ENCODE measurements at places on chromosomes 3 and 15.

DNA sequence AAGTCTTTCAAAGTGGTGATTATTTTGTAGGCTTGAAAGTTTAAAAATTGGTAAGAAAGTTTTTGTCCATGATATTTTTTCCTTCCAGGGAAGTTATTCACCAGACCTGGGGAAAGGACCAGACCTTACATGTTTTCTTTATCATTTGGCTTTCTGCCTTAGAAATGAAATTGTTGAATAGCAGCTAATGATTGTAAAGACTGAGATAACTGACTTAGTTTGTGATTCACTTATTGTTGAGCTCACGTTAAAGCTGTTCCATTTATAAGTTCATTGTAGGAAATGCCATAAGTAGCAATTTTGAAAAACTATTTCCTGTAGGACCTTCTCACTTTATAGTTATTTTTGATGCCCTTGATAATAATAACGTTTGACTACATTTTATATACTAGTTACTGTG, 51.9 kb downstream of the IQGAP1 start:
- no peak for DNase-seq

GRCh38 chr3:58041826-58042324, 33.7 kb downstream of the FLNB start:
- DNase-seq = no peak

GRCh38 chr3:67635257-67635656, 19.2 kb downstream of the SUCLG2 start:
- no peak for DNase-seq

DNA sequence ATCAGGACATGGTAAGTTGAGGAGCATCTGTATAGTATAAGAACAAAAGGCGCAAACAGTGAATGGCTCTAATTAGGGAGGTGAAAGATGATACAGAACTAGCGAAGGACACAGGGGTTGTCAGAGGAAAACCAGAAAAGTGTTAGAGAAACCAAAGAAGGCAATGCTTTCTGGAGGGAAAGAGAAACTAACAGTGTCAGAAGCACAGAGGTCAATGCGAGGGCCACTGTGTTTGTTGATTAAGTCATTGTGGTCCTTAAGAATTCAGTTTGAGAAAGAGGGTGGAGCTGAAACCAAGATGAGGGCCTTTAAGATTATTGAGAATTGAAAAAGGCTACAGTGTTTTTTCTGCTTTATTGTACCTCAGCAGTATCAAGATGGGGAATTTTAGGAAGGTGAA, 28.8 kb downstream of the ATG7 start:
- no peak for DNase-seq

- peak; percentile 83 for DNase-seq
Observed at GRCh38 chr3:177210744-177211502, 13.6 kb upstream of the TBL1XR1 start.

DNA sequence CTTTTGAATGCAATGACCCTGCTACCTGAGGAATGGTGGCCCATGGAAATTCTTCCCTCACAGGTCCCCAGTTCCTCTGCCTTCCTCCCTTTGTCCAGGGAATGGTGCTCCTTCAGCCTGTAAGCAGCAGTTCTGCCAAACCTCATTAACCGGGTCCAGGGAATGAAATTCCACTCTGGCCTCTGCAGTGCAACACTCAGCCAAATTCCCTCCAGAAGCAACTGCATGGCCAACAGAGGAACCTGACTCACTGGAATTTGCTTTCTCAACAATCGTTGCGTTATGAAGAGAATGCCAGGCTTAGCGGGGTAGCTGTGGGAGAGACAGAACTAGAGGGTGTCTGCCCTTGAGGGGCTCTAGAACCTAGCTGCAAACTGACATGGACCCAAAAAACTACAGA, 449.4 kb upstream of the PROK2 start:
- DNase-seq = no peak

DNA sequence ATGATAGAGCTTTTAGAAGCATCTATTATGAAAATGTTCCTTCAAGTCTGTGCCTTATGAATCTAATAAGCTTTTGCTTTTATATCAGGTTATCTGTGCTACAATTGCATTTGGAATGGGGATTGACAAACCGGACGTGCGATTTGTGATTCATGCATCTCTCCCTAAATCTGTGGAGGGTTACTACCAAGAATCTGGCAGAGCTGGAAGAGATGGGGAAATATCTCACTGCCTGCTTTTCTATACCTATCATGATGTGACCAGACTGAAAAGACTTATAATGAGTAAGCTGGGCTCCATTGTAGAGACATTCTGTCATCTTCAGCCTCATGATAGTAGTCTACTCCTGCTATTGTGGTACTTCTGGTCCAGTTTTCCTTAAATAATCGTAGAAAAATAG, 73.4 kb downstream of the BLM start:
- DNase-seq = no peak

DNA sequence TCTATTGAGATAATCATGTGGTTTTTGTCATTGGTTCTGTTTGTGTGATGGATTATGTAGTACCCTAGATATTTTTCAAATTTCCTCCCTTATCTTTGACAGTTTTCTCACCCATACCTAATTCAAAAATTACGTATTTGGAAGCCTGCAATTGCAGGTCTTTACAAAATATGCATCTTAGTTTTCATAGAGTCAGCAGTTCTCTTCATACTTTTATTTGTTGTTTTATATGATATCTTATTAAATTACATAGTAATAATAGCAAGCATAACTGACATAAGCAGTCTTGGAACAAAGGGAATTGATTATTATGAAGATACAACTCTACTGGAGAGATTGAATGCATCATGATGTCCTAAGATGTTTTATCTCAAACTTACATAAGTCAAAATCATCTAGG, 215.3 kb upstream of the CHRM5 start:
- DNase-seq = no peak

- no peak for DNase-seq
Observed at GRCh38 chr3:53159156-53160060, 1.6 kb upstream of the PRKCD start.

GRCh38 chr3:169179722-169180121, 483.8 kb downstream of the MECOM start:
- DNase-seq = no peak

- no peak for DNase-seq
Observed at GRCh38 chr3:58792921-58793451, 126.4 kb upstream of the FAM3D start.

- DNase-seq = no peak
Observed at GRCh38 chr3:159875116-159875515, 113.5 kb upstream of the IL12A start.

DNA sequence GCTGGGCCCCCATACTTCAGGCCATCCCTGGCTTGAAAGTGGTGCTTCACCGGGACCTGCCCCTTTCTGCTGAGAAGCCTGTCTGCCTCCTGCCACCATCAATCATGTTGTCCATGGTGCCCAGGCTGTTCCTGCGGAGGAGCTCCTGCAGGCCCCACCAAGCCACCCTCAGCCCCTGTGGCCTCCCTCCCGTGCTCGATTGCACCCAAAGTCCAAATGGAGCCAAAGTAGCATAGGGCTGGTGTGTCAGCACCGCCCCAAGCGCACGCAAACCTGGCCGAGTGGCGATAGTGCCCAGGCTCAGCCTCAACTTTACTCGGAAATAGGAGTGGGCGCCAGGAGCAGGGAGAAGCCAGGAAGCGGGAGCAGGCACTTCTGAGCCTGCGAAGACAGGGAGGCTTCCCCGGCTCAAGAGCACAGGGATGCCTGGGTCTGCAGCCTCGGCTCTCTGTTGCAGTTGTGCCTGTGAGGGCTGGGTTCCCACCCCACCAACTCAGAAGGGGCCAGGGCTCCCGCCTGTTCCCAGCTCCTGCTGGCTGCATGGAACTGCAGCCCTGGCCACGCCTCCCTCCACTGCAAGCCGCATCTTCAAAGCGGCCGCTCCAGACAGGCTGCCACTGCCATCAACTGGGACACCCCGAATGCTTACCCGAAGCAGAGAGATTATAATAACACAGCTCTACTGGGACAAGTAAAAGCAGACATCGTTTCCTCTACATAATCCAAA, 203.0 kb downstream of the ARRDC4 start:
- DNase-seq = no peak

GRCh38 chr15:51374131-51374530, 32.7 kb downstream of the GLDN start:
- no peak for DNase-seq

DNA sequence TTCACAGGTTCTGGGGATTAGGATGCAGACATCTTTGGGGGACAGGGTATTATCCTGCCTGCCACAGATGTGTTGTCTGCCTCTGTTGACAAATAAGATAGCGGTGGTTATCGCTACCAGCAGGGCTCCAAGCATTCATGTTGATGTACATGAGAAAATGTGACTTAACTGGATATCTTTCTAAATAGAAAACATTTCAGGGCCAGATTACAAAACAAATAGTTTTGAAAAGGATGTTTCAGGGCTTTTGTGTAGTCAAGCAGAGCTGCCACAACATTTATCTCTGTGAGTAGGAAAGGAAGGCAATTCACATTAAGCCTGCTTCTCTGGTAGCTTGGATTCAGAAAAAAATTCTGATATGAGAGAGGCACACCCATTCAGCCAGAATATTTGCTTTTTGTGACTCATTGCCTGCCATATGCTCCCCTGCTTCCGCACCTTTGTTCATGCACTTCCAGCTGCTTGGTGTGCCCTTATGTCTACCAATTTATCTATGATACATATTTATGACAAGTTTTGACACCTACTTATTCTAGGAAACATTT, 22.8 kb downstream of the PLS1 start:
- DNase-seq = peak; percentile 75

DNA sequence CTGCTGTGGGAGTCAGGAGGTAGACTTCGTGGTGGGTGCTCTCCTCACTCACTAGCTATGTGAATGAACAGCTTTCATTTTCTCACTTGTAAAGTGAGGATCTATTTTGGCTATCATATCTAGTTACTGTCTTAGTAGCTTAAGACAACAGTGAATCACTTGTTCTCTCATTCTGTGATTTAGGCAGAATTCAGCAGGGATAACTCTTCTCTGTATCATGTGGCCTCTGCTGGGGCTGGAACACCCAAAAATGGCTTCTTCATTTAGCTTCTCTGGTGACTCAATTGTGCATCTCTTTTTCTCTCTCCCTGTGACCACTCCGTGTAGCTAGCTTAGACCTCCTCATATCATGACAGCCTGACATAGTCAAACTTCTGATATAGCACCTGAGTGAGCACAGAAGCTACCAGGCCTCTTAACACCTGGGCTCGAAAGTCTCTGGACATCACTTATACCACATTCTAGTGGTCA, 68.4 kb downstream of the BFSP2 start:
- no peak for DNase-seq

DNA sequence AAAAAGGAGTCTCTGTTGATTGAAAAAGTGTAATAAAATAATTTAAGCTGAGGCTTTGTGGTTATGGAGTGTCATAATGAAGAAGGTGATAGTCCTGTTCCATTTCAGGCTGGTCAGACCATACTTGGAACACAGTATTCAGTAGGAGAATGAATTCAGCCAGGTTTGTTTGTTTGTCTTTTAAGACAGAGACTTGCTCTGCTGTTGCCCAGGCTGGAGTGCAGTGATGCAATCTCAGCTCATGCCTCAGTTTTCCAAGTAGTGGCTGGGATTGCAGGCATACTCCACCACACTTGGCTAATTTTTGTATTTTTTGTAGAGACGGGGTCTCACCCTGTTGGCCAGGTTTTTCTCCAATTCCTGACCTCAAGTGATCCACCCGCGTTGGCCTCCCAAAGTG, 33.5 kb downstream of the IQGAP1 start:
- DNase-seq = no peak

DNA sequence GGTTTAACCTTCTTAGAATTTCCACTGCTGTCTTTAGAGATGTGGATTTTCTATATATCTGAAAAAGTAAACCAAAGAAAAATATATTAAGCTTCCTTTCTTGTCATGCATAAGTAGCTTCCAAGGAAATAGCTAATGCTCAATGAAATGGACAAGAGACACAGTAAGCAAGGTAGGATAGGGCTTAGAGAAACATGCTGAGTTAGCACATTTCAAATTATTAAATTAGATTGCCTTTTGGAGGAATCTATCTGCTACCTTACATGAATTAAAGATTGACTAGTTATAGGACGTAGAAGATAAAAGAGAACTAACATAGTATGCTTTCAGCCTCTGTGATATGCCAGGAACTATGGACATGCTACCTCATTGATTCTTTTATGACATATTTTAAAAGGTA, 824.6 kb downstream of the TUSC7 start:
- no peak for DNase-seq

DNA sequence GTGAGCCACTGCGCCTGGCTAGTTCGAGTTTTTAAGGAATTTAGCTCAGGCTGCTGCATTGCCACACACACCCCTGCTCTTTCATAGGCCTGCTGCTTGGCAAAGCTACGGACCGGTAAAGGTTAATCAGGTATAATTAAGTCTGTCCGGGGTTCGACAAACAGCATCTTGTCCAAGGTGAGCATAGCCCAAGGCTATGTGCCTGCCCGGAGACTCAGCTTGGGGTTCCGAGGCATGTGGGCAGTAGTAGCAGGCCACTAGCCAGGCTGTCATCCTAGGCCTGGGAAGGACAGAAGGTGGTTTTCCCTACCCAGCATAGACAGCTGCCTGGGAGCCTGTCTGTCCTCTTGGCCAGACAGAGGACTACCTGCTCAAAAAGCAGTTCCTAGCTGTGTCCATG, 6.6 kb downstream of the P4HTM start:
- DNase-seq = no peak

DNA sequence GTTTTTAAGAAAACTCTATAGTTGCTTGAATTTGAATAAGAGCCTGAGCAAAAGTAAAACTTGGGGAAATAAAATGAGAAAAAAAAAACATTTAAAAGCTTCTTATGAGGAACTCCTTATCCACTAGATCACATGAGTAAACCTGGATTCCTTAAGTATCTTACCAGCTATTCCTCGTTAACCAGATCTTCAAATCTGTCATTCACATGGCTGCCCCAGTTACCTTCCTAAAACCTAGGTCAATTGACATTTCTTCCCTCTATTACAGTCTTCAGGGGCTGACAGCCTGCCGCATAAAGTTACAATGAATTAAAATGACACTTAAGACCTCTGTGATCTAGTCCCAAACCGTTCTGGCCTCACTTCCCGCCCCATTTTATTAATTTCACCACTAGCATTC, 583.6 kb downstream of the NR2F2 start:
- DNase-seq = no peak

DNA sequence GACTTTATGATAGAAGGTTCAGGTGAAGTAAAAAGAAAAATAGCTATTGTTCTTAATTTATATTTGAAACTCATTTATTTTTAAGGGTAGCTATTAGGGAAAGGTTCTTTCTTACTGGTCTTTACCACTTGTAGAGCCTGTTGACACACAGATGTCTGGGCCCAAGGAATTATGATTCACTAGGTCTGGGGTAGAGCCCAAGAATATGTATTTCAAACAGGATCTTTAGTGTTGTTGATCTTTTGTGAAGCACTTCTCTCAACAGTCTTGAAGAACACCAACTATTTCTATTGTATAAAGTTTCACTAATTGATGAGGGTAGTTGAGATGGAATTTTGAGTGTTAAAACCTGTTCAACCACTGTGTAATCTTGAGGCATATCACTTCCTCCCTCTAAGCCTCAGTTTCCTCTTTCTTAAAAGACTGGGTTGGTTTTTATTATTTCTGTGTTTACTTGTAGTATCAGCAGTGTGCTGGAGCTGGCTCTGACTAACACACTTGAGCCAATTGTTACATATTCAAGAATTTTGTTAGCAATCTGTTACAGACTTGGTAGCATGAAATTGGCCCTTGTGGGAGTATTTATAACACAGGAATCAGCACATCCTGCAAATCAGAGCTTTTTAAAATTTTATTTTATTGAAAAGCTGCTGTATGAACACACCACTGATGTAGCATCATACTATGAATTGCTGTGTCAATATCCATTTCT, 155.9 kb downstream of the RBMS3 start:
- no peak for DNase-seq

- DNase-seq = no peak
Observed at GRCh38 chr3:35537265-35537664, 102.1 kb upstream of the ARPP21 start.

All from NCI-H2029 treated with DMSO at 0.1 percent for 48 hours (cell line).